ENCODE measurements at places on chromosomes 1 and 21.
A peak's percentile ranks its signal among the peaks of the same experiment; 100 is the strongest.

GRCh38 chr1:22636353-22636752 lies at the start of gene C1QA:
Gene C1QA (plus strand): TSS chr1:22636628. CDS start chr1:22637617, 989 bp downstream.
- no peak for DNase-seq

DNA sequence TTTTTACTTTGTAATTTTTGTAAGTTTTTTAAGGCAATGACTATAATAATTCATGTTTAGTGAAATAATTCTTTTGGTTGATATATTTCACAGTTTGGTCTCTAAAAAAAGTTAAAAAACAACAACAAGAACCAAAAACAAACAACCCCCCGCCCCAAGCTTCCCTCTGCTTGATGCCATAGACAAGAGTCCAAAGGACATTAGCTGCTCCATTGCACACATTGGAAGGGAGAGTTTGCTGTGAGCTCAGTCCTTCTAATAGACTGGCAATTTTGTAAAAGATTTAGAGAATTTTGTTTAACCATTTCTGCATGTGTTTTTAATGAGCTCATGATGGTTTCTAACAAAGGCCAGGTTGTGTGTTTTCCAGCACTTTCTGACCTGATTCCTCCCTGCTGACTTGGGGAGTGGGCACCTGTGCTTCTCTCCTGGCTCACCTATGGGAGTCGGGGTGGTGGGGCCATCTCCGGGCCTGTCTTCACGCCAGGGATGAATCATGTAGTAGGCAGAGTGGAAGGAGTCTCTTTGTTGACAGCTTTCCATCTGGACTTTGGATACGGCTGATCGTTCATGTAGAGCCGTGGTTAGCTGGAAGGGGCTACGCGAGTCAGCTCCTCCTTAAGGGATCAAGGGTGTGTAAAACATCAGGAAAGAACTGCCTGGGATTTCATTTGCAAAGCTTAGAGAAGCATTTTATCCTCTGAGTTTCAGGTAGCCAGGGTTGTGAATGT lies 14.1 kb downstream of the ZBTB18 start:
- DNase-seq, result no peak

DNA sequence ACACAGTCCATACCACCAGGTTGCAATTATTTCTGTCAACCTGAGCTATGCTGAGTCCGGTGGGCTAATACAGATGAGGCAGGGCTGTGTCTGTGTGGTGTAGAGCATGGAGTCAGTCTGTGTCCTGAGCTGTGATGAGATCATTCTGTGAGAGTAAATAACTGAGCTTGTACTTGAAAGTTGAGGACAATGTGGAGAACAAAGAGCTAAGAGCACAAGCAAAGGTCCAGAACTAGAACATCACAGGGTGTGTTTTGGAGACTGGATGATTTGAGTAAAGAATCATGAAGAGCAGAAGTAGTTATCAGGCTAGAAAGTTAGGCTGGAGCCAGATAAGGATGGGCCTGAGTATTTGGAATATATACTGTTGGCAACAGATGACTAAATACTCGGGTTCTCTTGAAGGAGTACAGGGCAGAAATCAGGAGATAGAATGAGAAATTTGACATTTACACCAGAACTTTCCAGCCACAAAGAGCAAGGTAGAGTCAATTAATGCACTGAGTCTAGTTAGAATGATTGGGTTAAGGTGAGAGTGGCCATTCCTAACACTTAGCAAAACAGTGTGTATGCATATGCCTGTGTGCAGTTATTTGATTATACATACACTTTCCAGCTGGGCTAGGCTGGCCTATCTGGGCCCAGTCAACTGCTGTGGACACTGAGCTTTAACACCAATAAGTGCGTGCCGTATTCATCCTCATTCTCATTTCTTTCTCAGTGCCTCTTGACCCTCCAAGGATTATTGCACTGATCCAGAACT lies 48.8 kb downstream of the LEPR start:
- DNase-seq, result no peak

DNA sequence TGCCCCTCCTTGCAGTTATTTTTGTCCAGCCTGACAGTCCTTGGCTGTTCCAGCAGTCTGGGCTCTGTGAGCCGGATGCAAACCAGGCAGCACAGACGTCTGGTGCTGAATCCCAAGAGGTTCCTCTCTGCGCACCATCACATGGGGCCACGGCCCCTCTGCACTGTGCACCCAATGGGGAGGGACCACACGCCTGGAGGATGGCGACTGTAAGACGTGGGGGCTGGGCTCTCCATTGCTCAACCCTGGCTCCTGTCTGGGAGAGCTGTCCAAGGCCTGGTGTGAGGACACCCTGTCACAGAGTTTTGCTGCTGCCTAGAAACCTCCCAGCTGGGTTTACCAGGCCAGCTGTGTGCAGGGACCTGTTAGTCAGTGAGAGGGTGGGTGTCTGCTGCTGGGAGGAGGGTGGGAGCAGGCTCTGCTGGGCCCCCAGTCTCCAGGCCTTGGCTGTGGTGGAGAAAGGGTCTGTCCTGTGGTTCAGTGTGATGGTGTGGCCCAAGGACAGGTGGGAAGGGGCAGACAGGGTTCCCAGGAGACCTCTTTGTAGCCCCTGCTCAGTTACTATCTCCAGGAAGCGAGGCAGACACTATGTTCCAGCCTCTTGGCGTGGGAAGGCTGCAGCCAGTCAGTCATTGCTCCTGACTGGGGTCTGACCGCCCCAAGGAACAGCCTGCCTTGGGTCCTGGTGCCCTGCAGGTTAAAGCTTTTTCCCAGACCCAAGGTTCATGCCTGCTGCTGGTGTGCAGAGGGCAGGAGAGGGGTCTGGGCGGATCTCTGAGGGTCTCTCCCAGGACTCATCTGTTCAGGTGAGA lies 13.8 kb downstream of the HEYL start:
- no peak for DNase-seq

GRCh38 chr1:217419194-217419551 lies 211.7 kb downstream of the GPATCH2 start:
- no peak for DNase-seq

DNA sequence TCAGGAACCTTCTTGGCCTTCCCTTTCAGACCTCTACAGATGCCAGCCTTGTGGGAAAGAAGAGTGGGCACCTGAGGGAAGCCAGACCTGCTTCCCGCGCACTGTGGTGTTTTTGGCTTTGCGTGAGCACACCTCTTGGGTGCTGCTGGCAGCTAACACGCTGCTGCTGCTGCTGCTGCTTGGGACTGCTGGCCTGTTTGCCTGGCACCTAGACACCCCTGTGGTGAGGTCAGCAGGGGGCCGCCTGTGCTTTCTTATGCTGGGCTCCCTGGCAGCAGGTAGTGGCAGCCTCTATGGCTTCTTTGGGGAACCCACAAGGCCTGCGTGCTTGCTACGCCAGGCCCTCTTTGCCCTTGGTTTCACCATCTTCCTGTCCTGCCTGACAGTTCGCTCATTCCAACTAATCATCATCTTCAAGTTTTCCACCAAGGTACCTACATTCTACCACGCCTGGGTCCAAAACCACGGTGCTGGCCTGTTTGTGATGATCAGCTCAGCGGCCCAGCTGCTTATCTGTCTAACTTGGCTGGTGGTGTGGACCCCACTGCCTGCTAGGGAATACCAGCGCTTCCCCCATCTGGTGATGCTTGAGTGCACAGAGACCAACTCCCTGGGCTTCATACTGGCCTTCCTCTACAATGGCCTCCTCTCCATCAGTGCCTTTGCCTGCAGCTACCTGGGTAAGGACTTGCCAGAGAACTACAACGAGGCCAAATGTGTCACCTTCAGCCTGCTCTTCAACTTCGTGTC lies 995 bp upstream of the ZBTB48 start:
- no peak for DNase-seq

DNA sequence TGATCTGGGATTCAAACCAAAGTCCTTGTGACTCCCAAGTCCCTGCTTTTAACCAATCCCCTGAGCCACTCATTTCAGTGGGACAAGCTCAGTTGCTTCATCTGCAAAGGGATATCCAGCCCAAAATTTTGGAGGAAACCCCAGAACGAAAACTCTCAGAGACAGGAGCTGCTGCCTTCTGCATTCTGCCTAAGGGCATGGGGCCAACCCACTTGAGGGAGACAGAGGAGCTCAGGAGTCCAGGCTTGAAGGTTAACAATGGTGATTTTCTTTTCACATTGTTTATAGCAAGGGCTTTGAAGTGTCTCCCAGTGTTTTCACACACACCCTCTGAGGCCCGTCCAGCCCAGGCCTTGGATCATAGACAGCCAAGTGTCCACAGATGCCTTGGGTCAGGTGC lies 148.1 kb upstream of the CTTNBP2NL start:
- no peak for DNase-seq

GRCh38 chr1:202113690-202114300 lies 8.9 kb upstream of the GPR37L1 start:
- no peak for DNase-seq

- DNase-seq, result no peak
These were observed 128.0 kb downstream of the TNNI3K start for GRCh38 chr1:74363220-74363619.

DNA sequence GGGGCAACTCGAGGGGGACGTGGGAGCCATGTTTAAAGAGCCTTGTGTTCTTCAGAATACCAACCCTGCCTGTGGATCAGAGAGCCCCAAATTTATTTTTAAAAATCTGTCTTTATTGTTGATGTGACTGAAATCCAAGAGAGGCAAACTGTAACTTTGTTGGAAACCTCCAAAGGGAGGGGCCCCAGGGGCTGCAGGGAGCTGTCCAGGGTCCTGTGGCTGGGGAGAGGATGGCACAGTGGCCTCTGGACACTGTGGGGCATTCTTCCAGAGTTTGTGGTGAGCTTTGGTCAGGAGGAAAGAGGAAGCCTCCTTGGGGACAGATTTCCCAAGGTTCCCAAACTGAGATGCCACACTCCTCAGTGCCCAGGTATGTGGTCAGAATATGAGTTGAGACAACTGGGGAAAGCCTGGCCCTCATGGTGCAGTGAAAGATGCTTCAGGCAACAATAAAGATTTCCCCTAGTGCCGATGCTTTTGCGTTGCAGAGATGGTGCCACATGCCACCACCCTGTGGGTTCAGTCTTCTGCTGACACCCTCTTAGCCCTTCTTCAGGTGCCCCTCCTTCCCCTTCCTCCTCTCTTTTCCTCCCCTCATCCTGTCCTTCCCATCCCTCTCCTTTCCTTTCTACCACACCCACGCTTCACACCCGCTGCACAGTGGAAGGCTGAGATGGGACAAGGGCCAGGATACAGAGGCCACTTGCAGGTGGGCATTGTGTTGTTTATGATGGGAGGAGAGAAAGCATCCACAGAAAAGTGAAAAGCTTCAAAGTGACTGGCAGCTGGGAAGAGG lies 122.1 kb downstream of the UCK2 start:
- no peak for DNase-seq

- peak; percentile 42 for DNase-seq
These were observed 6.7 kb upstream of the VSIG8 start for GRCh38 chr1:159869173-159869572.

DNA sequence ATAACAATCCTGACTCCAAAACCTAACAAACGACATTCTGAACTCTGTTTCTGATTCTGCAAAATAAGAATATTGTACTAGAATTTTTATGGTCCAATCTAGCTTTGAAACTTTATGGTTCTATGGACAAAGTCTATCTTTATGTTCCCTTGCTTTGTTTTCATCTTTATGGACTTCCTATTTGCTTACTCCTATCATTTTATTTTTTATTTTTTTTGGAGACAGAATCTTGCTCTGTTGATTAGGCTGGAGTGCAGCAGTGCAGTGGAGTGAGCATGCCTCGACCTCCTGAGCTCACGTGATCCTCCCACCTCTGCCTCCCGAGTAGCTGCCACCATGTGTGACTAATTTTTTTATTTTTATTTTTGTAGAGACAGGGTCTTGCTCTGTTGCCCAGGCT lies 3.6 kb downstream of the NRAS start:
- no peak for DNase-seq

DNA sequence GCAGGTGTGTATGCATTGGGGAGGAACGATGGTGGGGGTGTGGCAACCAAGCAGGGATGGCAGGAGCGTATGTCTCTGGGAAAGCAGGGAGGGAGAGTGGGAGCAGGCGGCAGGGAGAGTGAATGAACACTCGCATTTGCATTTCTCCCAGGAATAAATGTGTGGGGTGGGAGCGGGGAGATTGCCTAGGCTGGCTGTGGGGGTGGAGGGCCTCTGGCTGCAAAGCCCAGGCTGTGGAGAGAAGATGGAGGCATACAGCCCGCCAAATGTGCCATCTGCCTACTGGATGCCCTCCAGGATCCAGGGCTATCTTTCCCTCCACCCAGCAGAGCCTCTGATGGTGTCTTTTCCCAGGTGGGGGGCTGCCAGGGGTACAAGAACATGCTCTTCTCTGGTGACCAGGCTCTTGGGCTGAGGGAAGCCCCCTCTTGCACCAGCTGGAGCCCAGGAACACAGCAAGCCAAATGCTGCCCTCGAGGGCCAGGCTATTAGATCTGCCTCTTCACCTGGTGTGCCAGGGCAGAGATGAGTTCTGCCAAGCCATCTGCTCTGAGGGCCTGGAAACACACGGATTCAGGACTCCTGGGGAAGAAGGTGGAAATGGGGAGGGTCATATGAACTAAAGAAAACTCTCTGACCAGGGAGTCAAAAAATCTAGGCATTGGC lies 1.7 kb upstream of the OPTC start:
- no peak for DNase-seq

DNA sequence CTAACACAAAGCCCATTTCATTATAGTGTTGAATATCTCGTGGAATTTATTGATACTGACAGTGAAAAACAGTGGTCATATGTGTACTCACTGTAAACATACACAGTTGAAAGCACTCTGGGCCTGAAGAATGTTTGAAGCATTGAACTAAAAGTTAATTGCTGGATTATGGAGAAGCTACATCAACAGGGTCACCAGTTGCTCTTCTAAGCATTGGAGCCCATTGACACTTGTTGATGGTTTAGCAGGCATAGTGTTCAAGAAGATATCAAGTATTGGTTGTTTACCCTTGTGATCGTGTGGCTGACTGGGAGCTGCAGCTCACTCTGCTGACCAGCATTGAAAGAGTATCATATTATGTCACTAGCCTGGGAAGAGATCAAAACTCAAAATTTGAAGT lies 10.3 kb downstream of the ZYG11A start:
- no peak for DNase-seq

DNA sequence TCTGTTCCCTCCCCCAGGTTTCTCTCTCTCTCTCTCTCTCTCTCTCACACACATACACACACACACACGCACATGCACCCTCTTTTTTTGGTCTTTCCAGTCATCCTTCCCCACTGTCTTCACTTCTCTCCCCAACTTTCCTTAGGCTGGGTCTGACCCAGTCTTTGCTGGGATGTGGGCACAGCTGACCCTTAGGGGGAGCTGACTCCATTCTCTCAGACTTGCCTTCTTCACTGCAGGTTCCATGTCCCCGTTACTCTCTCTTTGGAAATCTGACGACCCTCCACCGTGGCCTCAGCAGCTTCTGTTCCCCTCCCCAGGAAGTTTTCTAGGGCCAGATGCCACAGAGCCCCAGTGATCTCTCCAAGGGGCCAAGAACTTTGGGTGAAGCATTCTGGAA lies 2.1 kb downstream of the DISP3 start:
- no peak for DNase-seq

GRCh38 chr1:229142471-229142870 lies 128.4 kb upstream of the RAB4A start:
- DNase-seq, result no peak

- peak; percentile 40 for DNase-seq
These were observed 1.5 kb downstream of the ATP1A1 start for GRCh38 chr1:116374353-116375147.

GRCh38 chr1:188240772-188241406 lies 1412.1 kb downstream of the PLA2G4A start:
- DNase-seq, result no peak
